ENCODE measurements at places on chromosomes 6 and 20. TPM values are rescaled to one million over a fixed set of nuclear protein-coding genes. Genes with fewer than 3 reads are reported as not detected.

The CD24 gene
- total RNA-seq: 1,533 TPM

- H3K4me1 ChIP-seq: peaks cover 16% of the 10 kb centered on the region
- no peak overlapping the region for H3K27ac ChIP-seq
- H3K36me3 ChIP-seq: no peaks in the 10 kb centered on the region
- peaks cover 35% of the 10 kb centered on the region for H3K27me3 ChIP-seq
Measured at GRCh38 chr20:52103913-52104545, 87.5 kb downstream of the ZFP64 start.

The PAK5 gene
- total RNA-seq: 12.2 TPM

The ANKEF1 gene
- total RNA-seq: 10.9 TPM

DNA sequence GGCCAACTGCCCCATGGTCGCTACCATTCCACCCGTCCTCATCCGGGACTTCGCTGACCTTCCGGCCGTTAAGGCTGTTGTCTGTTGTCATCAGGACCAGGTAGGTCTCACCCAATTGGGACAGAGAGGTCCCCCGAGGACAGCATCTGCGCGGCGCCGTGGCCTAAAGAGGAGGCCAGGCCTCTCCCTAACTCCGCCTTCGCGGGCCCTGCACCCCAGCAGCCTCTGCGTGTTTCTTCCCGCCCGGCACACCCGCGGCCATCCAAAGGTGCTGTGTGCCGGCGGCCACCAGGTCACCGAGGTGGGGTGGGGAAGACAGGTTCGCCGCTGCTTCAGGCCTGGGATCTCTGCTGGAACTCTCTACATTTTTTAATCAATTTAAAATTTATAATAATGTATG lies 9.0 kb downstream of the OR2W1 start:
- H3K4me1 ChIP-seq: no peaks in the 10 kb centered on the region
- H3K4me3 ChIP-seq: no peak overlapping the region
- no peak overlapping the region for H3K27ac ChIP-seq
